Omental fat pad (tissue), 4 donors: ENCODE measurements at places on chromosomes 3 and 15. TPM values are rescaled to one million over a fixed set of nuclear protein-coding genes. Genes with fewer than 3 reads are reported as not detected.

Gene THPO
- total RNA-seq = 0.95 TPM

Gene CLDN11
- total RNA-seq = 24.6 TPM

Gene CAPN3
- total RNA-seq = 11.5 TPM

DNA sequence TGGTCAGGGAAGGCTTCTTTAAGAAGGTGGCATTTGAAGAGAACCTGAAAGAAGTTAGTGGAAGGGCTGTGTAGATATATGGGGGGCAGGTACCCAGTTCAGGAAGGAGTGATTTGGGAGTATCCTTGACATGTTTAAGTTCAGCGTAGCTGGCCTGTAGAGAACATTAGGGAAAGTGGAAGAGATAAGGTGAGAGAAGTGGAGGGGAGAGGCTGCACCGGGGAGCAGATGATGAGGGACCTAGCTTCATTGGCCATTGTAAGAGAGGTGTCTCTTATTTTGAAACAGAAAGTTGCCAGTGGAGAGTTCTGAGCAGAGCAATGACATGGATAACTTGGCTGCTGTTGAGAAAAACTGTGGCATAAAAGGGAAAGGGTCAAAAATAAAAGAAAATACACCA lies 44.6 kb upstream of the MME start:
- DNase-seq = no peak

GRCh38 chr3:105868431-105868741 lies 426 bp downstream of the CBLB start:
- peak; percentile 25 for DNase-seq

GRCh38 chr3:136409549-136409948 lies 159.4 kb downstream of the PCCB start:
- DNase-seq = no peak

DNA sequence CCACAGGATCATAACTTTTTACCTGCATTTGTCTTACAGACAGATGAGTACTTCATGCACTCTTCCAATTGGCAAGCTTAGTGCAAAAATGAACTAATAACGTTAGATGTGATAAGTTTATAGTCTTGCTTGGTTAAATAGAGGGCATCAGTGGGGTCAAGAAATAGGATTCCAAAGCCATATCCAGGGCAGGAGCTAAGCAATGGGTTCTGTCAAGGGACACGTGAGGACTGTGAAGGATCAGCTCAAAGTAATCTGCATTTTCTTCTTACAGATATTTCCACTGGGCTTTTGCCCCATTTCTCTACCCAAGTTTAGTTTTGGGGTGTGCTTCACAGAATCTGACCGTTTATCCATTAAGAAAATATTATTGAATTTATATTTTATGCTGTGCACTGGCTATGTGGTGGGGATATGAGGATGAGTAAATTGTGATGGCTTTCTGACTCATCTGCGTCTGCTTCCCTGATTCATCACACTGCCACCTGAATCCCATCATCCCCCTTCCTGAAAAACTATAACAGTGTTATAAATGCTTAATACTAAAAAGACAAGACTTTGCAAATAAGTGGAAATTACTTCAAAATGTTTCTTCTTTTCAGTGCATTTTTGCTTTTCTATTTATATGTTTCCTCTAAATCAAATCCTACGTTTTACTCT lies 17.5 kb downstream of the PPP2R3A start:
- no peak for DNase-seq

GRCh38 chr3:10268930-10269329 lies 20.7 kb downstream of the TATDN2 start:
- DNase-seq = no peak

DNA sequence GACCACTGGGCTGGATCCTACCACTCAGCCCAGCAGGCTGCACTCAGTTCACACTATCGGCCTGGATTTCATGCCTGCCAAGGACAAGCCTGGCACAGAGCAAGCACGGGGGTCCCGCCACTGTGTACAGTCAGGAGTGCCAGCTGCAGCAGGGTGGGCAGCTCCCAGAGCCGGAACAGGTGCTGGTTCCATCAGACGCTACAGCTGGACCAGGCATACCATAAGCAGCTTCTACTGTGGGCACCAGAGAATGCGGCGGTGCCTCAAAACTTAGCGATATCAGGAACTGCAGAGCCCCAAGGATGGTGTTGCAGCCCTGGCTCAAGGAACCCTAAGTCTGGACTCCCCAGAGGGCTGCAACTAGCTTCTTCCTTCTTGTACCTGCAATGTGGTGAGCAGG lies 124.8 kb downstream of the BCHE start:
- no peak for DNase-seq

DNA sequence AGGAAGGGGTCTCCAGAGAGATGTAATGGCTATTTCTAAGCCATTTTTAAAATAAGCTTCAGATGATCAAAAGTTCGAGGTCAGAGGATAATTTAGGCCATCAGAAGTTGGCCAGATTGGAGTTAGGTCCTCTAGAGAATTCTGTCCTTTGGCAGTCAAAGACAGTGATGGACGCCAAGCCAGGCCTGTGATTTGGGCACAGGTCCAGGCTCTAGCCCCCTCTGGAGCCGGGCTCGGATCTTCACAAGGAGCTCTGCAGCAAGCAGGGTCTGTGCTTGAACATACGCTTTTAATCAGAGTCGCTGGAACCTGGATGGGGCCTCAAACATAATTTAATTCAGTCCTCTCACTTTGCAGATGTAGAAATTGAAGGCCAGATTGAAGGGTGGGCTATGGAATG lies 151.4 kb upstream of the BCL6 start:
- no peak for DNase-seq

DNA sequence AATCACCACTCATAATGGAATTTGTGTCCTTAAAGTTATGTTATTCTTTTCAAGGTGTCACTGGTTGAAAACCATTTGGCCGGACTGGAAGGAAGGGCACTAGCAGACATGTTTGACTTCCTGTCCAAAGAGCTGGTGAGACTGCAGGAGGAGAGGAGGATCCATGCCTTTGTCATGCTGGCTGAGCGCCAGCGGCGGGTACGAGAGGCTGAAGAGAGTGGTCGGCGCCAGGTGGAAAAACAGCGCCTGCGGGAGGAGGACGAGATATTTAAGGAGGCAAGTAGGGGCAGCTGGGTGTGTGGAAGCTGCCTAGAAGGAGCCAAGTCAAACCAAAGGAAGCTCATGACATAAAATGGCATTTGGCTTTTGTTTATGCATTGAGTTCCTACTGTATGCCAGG lies 38.0 kb upstream of the NR1I2 start:
- DNase-seq = no peak
